Stimulated activated CD4-positive, alpha-beta T cell treated with anti-CD3 and anti-CD28 coated beads, TNF-alpha, amount 100 ng/mL, for 4 hours (primary cell): ENCODE measurements at places on chromosomes 12 and 14.

GRCh38 chr12:98653866-98654493 lies 8.9 kb downstream of the APAF1 start:
- DNase-seq, result no peak

DNA sequence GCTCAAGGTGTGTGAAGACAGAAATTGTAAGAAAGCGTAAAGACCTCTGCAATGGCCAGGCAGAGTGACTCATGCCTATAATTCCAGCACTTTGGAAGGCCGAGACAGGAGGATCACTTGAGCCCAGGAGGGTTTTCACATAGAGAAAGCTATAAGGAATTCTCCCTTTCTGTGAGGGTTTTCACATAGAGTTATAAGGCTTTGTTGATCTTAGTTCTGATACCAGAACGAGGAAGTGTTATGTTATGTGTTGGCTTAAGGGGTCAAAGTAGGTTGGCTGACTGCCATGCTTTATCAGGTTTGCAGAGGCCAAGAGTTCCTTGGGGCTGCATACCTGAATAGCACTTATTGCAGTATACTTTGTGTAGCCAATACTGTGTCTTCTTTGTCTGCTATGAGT lies 139.1 kb downstream of the ERC1 start:
- no peak for DNase-seq

GRCh38 chr14:20347747-20348146 lies 4.3 kb downstream of the PARP2 start:
- DNase-seq, result no peak

DNA sequence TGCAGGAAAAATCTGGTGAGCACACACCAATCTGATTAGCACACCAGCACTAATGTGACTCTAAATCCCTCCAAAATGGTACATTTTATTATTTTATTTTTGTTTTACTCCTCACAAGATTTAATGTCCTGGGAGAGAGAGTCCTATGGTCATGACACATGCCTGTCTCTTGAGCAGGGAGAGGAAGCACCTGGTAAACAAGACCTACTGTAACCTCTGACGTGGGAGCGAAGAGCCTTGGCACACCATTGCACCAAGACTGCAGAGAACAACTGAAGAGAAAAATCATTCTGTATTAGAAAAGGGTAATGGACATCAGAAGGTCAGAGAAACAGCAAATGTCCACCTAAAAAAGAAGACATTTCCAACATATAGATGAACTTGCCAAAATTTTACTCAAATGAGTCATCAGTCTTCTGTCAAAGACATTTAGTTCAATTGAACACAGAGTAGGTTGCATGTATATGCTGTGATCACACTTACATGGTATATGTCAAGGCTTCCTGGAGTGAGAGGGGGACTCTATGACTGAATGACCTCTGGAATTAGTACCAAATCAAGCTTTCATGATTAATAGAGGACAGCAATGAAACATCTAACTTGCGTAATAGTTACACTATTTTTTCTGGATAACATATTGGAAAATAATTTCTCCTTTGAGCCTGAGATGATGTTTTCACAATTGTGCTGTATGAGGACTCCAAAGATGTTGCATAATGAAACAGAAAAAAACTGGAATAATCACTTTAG lies 186.9 kb upstream of the FLRT2 start:
- DNase-seq, result no peak

GRCh38 chr12:12979731-12980259 lies 20.3 kb downstream of the HEBP1 start:
- DNase-seq, result no peak

GRCh38 chr12:442235-442884 lies 17.4 kb upstream of the B4GALNT3 start:
- DNase-seq, result no peak

DNA sequence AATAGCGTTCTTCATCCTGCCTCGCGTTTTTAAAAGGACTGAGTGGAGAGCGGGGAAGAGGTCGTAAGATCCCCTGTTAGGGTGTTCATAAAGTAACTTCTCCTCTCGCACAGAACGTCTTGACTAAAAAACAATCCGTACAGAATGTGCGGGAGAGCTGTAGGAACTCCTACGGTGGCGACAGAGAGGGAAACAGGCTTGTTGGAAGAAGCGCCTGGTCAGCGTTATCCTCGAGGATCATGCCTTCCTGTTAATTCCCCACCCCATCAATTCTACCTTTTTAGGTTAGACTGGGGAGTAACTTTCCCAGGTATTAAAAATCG lies 399 bp upstream of the WASHC4 start:
- DNase-seq, result no peak

GRCh38 chr14:104800015-104800770 lies 708 bp upstream of the ZBTB42 start:
- DNase-seq, result peak; percentile 74

GRCh38 chr14:34714320-34715126 lies at the start of gene CFL2:
Gene CFL2 (minus strand): TSS chr14:34714593. CDS start chr14:34714540, 53 bp downstream.
- peak; percentile 51 for DNase-seq

- no peak for DNase-seq
Observed at GRCh38 chr14:67385618-67386017, 25.5 kb downstream of the EIF2S1 start.

GRCh38 chr12:105402366-105402765 lies 71.9 kb downstream of the C12orf75 start:
- DNase-seq, result no peak

GRCh38 chr14:26282578-26282977 lies 315.3 kb downstream of the NOVA1 start:
- no peak for DNase-seq

DNA sequence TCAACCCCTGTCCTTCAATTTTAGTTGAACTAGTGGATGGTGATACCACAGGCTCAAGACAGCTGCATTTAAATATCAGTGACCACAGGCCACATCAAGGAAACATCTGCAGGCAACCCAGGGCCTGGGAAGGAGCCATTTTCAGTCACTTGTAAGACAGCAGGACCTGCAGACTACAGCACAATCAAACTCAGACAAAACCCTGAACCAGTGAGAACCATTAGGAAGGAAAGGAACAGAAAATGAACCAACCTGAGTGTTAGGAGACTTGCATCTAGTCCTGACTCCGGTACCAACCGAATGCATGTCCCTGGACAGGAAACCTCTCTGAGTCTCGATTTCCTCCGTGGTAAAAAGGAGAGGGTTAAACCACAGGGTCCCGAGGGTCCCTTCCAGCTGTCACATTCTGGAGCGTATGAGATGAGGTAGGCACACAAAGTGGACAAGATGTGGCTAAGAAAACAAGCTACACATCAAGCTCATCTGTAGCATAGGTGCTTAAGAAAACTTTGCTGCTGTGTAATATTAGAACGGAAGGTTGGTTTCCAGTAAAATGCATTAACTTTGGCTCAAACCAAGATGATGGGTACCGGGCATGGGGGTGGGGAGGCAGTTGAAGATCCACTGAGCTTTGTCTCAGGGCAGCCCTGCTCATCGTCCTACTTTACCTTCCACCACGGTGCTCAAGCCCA lies 1.6 kb upstream of the CDKN1B start:
- DNase-seq, result no peak

GRCh38 chr12:7142056-7142644 lies 12.0 kb downstream of the CLSTN3 start:
- peak; percentile 35 for DNase-seq

- DNase-seq, result no peak
Observed at GRCh38 chr12:8912914-8913313, 1.4 kb upstream of the PHC1 start.

GRCh38 chr12:4934407-4935035 lies 24.8 kb downstream of the KCNA1 start:
- no peak for DNase-seq

DNA sequence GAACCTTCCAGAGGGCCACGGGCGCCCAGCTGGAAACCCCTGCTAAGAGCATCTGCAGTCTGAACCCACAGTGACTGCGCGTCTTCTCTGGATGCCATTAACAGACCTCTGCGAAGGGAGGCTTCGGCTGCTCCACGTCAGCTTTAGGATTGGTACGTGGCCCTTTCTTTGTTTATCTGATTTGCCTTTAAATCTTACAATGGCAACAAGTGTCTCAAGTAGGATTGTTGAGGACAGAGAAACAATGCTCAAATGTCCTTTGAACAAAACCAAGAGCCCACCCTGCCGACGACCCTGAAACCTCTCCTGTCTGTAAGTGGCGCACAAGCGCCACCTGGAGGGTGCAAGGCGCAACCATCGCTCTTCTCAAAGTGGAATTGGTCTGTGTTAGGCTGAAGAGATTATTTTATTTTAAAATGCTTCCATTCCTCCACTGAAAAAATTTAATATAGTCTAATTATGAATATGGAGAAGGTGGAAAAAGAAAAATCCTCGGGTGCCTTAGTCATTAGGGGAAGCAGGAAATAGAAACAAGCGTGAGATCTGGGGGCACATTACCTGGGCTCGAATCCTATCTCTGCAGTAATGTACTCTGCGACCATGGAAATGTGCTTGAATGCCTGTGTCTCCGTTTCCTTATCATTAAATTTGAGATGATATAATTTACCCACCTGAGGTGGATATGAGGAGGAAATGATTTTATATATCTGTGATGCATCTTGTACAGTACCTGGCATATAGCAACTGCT lies 82.6 kb upstream of the PTPRB start:
- no peak for DNase-seq

DNA sequence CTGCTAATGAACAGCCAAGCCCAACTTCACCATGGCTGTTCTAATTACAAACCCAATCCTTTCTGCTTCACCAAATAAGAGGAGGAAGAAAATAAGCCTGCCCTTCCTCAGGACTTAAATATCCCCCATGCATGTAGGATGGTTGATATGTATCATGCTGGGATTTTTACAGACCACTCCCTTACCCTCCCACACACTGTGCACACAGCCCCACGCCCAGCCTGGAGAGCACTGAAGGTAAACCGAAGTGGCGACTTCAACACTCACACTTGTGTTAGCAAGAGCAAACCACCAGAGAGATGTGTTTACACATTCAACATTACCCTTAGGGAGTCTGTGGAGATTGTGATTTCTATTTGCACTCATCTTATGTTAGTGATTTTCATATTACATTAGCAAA lies 241.2 kb downstream of the EGLN3 start:
- no peak for DNase-seq

DNA sequence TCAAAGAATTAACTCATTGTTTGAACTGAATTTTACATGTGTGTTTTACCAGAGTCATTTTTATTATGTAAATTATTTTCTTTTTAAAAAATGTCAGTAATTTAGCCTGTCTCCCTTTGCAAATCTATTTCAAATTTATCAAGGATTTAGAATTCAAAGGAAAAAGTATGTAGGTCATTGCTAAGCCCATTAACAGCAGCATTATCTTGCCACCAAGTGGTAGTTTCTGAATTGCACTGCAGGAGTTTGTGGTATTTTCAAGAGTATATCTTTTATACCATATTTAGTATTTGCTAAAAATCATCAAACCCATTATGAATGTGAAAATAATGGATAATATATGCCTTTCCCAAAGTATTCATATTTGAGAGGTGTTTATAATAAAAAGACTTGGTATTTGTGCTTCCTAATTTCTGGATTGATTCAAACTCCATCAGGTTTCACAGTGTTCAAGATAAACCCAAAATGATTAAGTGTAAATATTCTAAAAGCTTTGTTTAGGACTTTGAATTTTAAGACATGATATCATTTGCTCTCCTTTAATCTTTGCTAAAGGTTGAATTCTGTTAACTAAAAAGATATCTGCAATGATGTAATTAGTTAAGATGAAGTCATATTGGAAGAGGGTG lies 711.4 kb downstream of the FSCB start:
- no peak for DNase-seq

GRCh38 chr14:100336618-100337530 lies 13.7 kb downstream of the SLC25A47 start:
- DNase-seq, result no peak

DNA sequence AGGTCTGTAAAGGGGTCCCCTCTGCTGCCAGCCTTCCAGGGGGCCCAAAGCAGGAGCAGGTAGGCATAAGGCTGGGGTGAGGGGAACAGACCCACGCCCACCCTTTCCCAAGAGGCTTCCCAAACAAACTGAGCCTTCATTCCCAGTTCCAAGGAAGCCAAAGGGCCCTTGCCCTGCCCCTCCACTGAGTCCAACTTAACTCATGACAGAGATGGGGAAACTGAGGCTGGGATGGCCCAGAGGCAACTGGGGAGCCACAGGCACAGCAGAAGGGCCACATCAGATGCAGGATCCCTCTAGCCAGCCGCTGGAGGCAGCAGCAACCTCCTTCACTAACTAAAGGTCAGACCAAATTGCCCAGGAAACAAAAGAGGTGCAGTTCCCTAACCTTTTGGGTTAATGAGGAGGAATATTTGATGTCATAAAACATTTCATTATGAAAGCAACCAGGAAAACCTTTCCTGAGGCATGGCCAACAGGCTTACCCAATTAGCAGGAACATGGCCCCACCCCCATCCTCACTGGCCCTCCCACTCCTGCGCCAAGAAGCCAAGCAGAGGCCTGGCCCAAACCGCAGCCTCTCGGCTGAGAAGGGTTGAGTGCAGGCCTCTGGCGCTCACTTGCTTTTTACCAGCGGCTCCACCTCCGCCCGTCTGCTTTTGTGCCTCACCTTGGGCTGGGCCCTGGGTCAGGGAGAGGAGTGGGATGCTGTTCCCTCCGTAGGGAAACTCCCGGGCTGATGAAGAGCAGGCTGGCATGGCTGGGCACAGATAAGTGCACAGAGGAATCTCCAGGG lies 293.5 kb upstream of the RTL1 start:
- DNase-seq, result no peak

- DNase-seq, result peak; percentile 40
Observed at GRCh38 chr14:68627868-68628604, 164.8 kb downstream of the ZFP36L1 start.

- DNase-seq, result no peak
Observed at GRCh38 chr12:53427905-53428594, 4.4 kb downstream of the AMHR2 start.

- DNase-seq, result no peak
Observed at GRCh38 chr12:64566831-64567517, 43.3 kb upstream of the RASSF3 start.
